Stimulated activated CD8-positive, alpha-beta memory T cell treated with anti-CD3 and anti-CD28 coated beads, Interleukin-7, amount 100 ng/mL, for 1 hour (primary cell): ENCODE measurements at places on chromosomes 4 and X.

GRCh38 chr4:13938299-13938698 lies 310.8 kb upstream of the BOD1L1 start:
- no peak for DNase-seq

DNA sequence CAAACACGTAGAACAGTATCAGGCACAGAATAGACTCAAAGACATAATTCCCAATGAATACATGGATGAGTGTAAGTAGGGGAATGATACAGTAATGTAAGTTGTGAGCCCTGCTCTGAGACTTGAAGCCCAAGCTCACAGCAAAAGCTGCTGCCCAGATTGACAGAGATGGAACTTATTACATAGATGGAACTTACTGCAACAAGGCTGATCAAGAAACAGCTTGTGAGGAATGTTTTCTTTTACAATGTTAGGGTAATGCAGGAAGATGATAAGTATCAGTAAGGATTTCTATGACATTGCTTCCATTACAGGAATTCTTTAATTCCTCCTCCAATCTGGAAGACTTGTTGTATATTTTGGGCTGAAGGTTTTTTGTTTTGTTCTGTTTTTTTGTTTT lies 278.4 kb downstream of the IL15 start:
- no peak for DNase-seq

DNA sequence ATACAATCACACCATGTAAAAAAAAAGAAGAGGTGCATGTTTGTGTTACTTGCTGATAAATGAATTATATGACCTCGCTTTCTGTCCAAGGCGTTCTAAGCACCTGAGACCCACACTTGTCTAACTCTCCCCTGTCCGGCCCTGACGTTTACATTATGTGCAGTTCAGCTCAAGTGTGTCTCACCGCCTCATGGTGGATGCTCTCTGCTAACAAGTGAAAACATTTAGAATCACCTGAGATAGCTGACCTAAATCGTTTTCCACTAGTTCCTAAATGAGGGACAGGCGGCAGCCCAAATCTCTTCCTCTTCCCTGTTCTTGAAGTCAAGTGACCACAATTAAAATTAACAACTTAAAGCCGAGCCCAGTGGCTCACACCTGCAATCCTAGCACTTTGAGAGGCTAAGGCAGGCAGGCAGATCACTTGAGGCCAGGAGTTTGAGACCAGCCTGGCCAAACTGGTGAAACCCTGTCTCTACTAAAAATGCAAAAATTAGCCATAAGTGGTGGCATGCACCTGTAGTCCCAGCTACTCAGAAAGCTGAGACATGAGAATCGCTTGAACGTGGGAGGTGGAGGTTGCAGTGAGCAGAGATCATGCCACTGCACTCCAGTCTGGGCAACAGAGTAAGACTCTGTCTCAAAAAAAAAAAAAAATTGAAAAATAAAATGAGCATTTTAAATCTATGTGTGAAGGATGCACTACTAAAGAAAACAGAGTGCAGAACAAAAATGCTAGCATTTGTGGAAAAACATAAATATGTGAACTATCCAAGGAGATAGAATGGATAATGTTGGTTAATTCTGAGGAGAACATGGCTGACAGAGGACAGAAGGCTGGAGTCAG lies 3.9 kb upstream of the TIFA start:
- DNase-seq: no peak

DNA sequence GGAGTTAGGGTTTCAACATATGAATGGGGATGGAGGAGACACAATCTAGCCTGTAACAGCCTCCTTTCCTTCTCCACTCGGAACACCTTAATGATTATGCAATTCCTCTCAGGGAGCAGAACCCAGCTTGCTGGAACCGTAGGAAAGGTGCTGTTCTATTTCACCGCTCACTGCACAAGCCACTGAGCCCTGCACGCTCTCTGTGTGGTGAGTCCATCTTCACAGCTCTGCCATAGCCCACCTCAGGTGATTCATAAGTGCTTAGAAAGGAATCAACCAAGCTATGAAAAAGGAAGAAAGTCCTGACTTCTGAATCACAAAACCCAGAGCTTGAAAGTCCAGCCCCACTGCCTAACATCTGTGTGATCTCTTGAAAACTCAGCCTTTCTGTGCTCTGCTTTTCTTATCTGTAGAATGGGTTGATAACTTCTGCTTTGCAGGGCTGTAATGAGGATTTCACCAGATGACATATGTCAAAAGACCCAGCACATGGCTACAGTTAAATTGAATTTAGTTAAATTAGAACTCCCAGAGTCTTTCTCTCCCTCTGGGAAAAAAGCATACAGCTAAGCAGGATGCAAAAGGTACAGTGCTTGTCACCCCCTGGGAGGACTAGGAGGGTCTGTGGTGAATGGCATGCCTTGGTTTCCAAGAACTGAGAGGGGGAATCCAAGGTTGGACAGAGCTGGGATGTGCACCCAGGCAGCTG lies 91.6 kb downstream of the WFS1 start:
- DNase-seq: no peak

DNA sequence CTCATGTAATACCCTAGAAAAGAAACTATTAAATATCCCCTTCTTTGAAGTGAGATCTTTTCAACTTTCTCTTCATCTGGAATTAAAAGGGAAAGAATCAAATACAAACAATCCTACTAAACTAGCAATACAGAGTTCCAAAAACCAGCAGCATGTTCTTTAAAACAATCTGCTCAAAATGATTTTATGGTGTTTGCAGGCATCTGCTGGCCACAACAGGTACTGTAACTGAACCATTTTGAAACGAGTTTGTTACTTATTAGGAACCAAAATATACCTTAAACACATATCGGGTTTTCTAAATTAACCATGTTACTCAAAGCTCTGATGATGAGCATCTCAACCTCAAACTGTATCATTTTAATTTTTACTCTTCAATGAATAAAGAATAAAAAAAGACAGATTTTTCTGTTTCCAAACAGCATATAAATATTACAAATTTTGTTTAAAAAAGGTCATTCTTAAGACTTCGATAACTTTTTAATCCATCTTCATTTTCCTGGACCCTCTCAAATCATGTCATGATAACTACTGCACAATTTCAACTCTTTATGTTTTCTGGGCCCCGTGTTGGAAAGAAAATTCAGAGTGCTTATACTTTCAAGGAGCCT lies 56.5 kb downstream of the ARAP2 start:
- no peak for DNase-seq

DNA sequence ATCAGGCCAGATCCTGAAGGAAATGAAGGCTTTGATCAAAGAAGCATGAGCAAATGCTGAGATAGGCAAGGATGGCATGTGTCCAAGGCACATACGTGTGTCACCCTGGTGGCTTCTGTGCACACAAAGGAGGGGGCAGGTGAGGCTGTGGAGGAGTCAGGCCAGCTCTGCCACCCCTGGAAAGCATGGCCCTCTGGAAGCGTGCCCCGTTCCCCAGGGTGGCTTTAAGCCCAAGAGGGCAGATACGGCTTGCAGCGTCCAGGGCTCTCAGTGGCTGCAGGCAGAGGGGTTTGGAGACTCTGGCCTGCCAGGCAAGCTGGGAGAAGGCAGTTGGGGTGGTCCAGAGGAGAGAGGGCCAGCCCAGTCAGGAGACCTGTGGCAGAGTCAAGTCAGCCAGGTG lies 25.6 kb downstream of the PNMA6E start:
- no peak for DNase-seq
